ENCODE measurements at places on chromosomes 6 and 20.

GRCh38 chr6:16257999-16258708, 19.8 kb downstream of the GMPR start:
- no peak for DNase-seq

DNA sequence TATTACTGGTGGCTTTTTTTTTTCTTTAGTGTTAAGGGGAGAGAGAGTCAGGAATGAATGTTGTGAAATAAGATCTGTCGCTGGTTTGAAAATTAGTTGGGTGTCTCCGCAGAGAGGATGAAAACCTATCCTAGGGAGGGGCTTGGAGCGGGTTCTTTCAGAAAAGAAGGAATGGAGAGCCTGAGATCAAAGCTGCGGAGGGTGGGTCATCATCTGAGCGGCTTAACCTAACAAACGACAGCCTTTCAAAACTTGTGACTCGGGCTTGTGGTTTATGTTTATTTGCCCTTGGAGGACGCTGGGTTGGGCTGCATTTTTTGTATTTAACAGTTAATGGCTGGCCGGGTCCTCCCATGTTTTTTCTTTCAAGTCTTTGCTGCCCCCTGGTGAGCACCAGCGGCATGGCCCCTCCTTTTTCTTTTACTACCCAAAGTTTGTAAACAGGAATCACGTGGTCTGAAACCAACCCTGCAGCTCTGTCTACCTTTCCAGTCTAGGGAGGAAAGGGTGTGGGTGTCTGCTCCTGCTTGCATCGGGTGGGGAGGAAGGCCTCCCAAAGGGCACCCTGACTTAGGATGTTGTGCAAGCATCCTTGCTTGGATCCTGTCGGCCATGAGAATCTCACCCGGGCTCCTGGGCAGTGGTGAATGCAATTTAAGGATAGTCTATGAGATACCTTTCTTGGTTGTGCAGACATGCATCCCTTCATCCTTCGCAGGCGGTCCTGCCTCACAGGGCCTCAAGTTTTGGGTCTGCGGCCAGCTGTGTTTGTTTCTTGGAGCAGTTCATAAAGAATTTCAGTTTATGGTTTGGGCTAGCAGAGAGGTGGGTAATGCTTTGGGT, 2.2 kb downstream of the PIM1 start:
- peak; percentile 87 for DNase-seq

DNA sequence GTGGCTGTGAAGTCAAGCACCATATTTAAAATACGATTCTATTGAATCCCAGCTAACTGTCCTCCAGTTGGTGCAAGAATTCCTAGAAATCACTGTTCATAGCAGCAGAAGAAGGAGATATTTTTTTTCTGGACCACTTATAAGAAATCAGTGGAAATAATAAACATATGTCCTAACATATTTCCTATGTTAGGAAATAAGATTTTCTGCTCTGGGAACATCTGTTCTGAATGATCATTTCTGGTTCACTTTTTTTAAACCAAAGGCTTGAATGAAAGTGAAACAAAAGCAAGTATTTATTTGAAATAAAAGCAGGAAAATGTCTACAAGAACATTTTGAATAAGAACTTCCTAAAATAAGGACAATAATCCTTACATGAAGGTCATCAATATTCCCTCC, 138.9 kb upstream of the RALGAPA2 start:
- no peak for DNase-seq

- DNase-seq = no peak
Measured at GRCh38 chr20:35243986-35244385, 17.5 kb downstream of the MMP24 start.

GRCh38 chr6:137973201-137973600, 106.1 kb downstream of the TNFAIP3 start:
- no peak for DNase-seq
